ENCODE measurements at places on chromosomes 7 and 10.

- DNase-seq: no peak
These were observed 3.2 kb downstream of the MRPL43 start for GRCh38 chr10:100983868-100984671.

DNA sequence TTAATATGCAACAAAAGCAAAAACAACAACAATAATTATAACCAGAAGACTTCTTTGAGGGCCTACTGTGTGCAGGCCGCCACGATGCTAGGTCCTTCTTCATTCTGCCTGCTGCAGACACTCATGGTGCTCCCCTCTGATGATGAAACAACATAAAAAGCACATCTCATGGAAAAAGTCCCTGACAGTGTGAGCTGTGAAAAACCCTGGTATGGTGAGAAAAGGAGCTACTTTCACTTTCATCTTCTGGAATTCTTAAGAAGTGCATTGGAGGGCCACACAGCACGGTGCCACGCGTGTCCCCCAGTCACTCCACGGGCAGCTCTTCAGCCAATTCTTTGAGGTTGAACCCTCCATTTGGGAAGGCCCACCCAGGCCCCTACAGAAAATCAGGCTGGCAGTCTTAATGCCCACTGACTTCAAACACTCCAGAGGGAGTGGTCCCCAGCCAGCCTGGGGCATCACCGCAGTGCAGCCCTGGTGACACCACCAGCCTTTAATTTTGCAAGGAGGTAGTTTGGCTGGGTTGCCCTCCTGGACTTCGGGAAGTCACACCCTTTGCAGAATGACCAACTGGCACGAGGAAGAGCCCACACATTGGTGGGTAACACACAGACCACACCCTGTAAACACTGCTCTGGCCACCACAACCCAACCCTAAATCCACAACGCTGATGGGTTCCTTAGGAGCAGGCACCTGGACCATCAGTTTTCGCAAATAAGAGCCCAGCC, 7.7 kb downstream of the KCNMA1 start:
- DNase-seq: no peak

GRCh38 chr10:132349766-132350165, 17.8 kb downstream of the LRRC27 start:
- DNase-seq: no peak

GRCh38 chr7:70259502-70259901, 661.2 kb downstream of the AUTS2 start:
- DNase-seq: no peak

DNA sequence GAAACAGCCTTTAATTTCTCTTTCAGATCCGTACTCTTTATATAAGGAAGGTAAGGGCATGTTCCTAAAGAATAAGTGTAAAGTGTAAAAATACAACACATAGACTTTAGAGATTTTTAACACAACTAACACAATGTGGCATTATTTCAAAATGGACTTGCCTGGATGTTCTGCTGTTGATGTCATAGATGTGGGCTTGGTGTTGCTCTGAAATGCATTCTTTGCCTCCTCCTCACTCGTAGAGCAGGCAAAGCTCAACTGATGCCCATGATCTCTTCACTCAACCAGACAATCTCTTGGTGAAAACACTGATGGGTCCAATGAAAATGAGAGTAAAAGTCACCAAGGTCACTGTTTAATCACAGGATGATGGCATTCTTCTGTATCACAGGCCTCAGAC, 174.2 kb upstream of the TCERG1L start:
- no peak for DNase-seq

DNA sequence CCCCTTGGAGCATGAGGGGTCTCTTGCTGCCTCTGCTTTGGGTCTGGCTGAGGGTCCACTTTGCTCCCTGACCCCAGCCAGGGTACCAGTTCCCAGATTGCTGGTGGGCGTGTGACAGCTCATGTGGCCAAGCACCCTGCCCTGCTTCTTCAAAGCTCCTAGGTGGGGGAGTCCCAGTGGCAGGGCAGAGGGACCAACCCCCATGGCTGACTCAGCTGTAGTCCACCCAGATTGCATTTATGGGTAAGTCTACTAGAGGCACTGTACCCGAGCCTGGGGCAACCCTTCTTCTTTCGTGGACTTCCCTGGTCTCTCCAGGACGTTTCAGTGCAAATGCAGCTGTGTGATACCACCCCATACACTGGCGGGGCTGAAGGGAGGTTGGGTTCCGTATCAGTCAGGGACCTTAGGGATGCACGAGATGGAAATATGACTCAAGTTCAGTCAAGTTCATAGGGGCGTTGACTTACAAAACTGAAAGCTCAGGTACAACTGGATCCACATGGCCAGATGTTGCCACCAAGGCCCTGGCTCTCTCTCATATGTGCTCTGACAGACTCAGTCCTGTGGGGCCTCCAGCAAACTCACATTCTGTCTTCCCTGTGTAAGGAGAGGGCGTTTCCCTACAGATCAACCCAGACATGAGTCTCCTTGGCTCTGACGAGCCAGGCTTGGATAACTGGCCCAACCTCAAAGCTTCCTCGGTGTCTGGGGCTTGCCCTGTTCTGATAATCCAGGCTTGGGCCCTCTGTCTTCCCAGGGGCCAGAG, 13.6 kb downstream of the PTPRE start:
- DNase-seq: no peak
